ENCODE measurements at places on chromosomes 2 and 18.

- DNase-seq: no peak
Measured at GRCh38 chr18:35526495-35527059, 28.8 kb upstream of the INO80C start.

DNA sequence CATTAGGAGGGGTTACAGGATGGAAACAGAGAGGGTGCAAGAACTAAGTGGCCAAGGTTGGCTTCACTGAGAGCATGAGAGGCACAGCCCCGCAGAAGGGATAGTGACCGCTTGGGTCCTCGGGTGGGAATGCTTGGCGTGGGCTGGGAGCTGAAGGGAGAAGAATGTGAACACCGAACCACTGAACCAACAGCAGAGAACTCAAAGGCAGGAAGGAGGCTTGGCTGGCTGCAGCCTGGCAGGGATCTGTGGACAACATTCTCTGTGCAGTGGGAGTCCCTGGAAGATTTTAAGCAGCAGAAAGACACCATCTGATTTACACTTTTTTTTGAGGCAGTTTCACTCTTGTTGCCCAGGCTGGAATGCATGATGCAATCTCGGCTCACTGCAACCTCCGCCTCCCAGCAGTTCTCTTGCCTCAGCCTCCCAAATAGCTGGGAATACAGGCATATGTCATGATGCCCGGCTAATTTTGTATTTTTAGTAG, 33.9 kb downstream of the SOWAHC start:
- DNase-seq: no peak

- DNase-seq: no peak
Measured at GRCh38 chr2:152078662-152079061, 20.2 kb downstream of the CACNB4 start.

DNA sequence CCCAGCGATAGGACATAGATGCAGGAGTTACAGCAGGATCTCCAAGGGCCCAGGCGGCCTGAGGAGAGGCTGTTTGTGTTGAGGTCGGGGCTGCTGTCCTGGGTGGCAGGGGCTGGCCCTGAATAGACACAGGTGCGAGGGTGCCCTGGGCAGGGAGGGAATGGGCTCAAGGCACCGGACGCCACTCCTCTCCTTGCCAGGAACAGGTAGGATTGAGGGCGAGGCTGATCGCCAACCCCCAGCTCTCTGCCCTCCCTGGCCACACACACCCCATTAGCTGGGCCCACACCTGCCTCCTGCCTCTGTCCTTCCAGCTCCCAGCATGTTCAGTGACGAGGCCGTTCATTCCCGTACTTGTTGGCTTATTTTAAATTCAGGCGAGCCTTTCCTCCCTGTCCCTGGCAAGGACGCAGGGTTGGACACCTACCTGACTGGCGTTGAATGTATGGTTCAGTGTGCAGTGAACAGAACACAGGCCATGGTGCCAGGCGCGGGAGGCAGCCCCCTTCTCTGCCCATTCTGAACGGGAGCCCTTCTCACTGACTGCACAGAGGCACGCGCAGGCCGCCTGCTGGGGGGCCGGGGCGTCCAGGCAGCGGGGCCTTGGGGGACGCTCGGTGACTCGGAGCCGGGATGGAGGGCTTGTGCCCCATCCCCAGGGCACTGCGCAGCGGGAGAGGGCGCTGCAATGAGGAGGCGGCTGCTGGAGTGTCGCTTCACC, 41.3 kb upstream of the SNED1 start:
- no peak for DNase-seq

DNA sequence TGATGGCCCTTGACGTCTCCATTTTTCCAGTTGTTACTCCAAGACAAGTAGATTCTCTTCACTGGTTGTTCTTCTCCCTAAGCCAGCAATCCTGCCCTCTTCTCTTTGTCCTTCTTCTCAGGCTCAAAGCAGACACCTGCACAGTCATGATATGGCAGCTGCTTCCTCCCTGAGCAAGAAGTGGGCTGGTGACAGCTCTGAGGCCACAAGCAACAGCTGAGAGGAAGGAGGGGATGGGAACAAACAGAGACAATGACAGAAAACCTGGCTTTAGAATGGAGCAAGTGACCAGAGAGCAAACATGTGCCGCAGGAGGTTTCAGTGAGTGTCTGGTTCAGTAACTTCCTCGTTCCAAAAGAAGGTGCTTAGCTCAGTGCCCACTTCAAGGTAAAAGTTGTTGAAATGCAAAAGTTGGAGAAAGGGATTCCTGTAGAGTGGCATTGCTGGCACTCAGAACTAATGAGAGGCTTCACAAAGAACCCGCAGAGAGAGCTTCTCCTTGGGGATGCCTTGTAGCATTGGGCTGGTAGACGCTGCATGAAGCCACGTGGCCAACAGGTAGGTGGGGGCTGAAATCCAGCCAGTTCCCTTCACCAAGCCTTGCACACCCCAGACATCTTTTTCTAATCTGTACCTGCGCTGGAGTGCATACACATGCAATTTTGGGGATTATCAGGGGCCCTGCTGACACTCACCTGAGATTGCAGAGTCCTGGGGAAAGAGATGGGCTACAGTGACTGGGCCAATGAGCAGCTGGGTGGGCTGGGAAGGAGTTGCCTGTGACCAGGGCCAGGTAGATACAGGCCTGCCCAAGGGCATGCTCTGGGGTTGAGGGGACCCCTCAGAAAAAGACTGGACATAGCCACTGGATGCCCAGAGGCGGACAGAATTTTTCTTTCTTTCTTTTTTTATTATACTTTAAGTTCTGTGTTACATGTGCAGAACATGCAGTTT, 153.3 kb upstream of the RAB12 start:
- DNase-seq: no peak
